Astrocyte of the cerebellum (primary cell): ENCODE measurements at places on chromosomes 5 and 9.
A peak's percentile ranks its signal among the peaks of the same experiment; 100 is the strongest.

DNA sequence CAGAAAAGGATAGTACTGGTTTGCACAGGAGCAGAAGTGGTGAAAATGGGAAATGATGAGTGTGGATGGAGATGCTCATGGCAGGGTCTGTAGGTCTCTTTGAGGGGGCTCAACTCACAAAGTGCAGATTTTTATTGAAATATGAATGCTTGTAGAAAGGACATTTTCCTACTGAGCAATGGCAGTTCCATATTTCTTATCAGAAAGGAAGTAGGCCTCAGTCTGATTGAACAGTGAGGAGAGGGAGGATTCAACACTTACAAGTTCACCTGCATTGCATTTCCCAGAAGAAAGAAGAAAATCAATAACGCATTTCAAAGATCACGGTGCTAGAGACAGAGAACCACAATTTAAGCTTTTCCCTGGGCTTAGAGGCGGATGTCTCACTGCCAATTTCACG, 49.2 kb downstream of the ANXA2R start:
- no peak for DNase-seq

- no peak for DNase-seq
Measured at GRCh38 chr9:136178773-136179075, 26.2 kb downstream of the LHX3 start.

GRCh38 chr9:11335011-11335410, 722.2 kb upstream of the PTPRD start:
- no peak for DNase-seq

DNA sequence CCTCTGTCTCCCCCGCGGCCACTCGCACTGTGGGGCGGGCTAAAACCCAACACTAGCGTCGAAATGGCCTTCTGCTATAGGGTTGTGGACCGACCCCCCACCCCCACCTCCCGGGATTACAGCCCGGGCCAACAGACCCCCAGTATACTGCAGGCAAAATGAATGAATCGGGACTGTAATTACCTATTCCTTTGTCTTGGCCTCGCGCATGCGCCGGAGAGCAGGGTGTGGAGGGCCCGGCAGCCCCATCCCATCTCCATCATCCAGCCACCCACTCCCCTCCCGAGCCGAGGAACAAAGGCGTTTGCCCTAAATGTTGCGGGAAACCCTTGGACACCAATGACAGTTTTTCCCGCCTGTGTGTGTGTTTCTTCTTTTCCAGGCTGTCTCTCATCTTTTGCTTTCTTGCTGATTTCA, 1.6 kb downstream of the BASP1 start:
- DNase-seq: no peak

DNA sequence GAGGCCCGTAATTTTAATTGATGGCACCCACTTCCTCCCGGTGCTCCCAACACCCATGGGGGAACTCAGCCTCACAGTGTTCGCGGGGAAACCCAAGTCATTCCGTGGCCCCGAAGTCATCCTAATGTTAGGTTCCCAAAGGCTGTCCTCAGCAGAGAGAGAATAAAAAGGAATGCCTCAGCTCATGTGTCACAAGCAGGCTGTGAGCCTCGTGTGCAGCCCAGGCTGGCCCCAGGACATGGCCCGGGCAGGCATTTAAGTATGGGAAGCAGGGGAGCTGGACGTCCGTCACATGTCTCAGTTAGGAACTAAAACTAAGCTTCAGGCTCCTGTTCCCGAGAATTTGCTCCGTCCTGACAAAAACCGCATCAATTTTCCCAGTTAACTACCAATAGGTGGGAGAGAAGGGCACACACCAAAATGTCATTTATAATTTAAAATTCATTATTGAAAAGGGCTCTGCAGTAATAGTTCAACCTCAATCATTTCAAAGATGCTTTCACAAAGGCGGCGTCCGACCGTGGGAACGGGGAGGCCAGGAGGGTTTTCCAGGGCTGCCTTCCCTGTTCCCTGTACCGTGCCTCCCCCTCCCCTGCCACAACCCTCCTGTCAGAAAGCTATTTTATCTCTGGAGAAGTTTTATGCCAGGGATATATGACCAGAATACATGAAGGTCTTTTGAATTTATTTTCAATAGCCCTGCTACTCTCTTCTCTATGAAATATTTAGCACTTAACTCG, 137.3 kb downstream of the FSTL4 start:
- no peak for DNase-seq

- no peak for DNase-seq
Measured at GRCh38 chr9:104580562-104580961, 11.6 kb downstream of the OR13C8 start.

DNA sequence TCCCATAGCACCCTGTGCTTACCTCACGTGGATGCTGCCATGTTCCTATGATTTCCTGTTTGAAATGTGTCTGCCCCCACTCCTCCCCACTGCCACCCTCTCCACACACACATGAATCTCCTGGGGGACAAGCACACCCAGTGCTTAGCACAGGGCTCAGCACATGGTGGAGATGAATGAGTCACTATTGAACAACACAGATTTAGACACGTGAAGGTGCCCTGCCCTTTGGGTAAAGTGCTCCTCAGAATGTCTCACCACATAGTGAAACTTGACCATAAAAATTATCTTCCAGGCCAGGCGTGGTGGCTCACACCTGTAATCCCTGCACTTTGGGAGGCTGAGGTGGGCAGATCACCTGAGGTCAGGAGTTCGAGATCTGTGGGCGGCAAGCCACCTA, 98.8 kb upstream of the PCA3 start:
- no peak for DNase-seq

DNA sequence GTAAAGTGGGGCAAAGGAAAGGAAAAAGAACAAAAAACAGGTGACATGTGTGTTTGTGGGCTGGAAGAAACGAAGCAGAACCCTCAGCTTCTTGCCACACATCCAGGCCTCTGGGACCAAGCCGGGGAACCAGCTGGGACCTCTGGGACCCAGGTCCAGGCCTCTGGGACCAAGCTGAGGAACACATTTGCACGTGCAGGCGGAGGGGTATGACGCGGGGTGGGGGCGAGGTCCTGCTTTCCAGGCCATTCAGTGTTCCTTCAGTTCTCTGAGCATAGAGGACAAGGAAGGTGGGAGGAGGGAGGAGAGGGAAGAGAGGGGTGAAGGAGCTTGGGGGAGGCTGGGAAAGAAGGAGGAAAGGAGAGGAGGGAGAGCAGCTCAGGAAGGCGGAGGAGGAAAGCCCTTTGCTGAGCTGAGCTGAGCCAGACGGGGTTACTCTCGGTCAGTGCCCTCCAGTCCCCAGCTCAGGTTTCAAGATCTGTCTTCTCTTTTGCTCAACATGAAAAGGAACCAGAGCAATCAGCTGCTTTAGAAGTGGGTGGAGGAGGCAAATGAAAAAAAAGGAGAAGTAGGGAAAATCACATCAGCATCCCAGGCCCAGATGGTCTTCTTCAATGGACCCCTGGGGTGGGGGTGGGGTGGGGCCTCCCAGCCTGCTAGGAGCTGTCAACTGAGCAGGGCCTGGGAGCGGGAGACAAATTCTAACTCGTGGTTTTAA, 59.1 kb downstream of the ABCA1 start:
- DNase-seq: peak; percentile 69

DNA sequence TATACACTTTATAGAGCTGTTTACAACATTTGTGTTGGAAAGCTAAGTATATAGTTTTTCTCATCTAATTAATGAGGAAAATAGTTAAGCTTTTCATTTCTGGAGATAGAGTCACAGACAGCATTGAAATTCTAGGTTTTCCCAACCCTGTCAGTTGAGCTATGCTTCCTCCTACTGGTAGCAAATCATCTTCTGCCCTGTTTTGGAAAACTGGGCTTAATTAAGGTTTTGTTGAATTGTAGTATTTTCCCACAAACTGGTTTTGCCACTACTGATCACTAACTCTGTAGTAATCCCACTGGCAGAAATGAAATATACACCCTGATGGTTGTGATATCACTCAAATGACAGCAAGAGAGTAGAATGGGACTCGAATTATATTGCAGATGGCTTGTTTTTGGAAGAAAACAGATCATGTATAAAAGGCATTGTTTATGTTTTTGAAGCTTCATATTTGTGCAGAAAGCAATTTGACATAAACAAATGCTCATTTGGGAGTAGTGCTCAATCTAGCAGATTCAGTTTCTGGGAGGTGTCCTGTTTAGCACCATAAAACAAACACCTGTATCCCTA, 46.6 kb downstream of the CD180 start:
- DNase-seq: peak; percentile 12

DNA sequence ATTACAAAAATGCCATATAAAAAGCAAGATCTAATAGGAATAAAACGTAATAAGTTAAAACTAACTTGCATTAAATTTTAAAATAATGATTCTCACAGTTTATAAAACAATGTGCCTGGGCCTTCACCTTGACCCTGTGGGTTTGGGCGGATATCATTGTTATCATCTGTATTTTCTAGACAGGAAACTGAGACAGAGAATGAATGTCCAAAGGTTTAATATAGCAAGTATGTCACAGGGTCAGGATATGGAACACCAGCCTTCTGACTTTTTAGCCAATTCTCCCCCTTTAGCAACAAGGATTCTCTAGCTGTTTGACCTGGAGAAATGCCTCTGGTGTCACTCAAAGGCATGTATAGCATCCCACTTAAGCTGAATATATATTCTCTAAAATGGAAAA, 67.2 kb downstream of the ITGA1 start:
- DNase-seq: no peak

- DNase-seq: no peak
Measured at GRCh38 chr9:68648971-68649370, 56.1 kb upstream of the PIP5K1B start.

DNA sequence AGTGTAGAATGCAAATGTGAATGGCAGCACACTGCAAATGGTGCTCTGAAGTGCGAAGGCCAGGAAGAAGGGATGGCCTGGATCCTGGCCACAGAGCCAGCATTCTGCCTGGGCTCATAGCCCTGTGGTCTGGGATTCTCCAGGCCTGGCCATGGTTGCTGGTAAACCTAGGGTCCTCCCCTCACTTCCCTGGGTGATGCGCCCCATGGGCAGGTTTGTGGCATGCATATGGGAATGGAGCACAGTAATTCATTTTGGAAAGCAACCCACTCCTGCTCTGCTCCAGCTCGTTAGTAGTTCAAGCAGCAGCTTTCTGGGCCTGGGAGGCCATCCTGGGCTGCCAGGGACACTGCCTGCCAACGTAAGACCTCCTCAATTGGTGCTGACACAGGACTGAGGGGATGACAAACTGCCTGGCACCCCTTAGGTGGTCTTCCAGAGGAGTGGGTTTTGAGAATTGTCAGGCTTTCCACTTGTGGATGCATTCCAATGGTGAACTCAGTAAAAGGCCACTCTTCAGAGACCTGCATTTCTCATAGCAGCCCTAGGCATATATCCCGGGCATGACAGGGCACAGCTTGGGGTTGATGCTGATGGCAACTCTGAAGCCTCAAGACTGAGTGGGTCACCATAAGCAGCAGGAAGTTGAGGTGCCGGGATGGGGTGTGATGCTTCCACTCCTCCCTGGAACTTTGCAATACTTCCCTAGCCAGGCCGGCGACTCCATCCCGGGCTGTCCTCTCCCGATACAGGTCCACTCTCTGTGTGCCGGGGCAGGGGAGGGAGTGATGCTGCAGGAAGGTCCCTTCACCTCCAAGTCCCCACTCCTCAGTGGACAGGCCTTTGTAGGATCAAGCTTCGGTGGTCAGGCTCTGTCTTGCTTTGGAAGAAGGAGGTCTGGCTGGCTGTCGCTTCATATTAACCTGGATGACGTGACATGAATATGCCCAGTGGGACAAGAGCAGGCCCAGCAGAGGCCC, 1.2 kb upstream of the SLC25A48 start:
- DNase-seq: no peak
